Fibroblast of skin of left biceps (primary cell): ENCODE measurements at places on chromosomes 3 and 15.
A peak's percentile ranks its signal among the peaks of the same experiment; 100 is the strongest.

DNA sequence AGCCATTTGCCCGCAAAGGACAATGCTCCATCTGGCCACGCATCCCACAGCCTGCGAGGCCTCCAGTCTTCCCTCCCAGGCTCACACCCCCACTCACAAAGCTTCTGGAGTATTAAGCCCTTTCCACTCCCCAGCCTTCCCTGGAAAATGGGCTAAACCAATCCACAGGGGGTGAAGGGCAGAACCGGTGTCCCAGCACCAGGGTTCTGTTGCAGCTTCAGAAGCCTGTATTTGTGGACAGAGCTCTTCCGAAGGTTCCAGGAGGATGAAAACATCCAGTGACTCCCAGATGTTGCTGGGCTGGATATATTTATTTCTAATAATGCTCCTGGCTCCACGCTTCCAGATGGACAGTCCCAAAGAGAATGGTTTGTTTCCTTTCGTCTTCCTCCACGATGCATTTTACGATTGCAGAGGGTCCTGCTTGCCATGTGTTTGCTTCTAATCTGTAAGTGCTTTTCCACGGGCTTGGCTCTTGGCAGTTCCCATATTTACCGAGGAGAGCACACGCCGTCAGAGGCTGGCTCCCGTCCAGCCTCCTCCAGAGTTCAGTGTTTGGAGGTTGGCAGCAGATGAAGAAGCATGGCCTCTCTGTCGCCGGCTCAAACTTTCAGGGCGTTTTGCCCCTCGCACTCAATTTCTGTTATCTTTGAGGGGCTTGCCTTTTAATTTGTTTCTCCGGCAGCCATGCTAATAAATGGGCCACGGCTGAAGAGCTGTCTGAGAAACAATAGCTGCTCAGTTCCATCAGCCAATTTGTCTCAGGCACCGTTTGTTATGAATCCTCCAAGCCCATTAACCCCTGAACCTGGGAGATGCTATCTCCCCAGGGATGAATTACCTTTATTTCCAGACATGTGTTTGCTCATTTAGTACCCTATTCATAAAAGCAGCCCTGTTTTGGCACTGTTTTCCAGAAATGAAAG, 367.9 kb upstream of the PROK2 start:
- DNase-seq: peak; percentile 69

GRCh38 chr15:58748040-58748851, 1.3 kb downstream of the ADAM10 start:
- DNase-seq: no peak

DNA sequence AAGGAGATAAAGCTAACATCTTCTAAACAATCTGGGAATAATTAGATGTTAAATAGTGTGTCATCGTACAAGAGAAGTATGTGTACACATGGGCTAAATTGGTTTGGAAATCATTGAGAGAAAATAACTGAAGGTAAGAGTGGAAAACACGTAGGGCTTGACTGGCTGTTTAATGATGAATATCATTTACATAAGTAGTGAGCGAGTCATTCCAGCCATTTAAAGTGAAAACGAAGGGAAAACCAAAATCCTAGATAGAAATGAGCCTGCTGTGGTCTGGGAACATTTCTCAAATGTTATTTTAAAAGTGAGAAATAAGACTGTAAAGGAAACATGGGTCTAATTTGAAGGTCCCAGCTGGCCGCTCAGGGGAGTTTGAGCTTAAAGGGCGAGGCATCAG, 41.9 kb upstream of the KCNMB2 start:
- peak; percentile 51 for DNase-seq

DNA sequence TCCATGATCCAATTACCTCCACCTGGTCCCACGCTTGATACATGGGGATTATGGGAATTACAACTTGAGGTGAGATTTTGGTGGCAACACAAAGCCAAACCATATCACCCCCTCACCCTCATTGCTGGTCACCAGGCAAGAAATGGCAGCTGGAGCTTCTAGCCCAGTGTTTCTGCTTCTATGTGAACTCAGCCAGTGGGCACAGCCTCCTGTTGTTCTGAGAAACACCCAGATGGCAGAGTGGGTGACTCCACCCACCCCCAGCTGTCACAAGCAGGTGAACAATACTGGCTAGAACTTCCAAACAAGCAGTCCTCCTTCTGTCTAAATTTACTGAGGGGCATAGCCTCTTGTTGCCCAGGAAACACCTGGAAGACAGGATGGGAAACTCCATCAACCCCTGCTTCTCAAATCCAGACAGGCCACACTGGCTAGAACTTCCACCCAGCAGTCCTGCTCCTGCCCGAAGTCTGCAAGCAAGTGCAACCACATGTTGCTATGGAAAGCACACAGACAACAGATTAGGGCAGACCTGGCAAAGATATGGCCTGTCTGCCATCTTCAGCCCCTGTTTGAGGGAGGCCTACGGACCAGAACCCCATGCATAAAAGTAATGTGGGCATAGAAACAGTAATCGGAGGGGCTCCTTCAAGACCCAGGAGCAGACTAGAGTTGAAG, 114.1 kb downstream of the DTWD1 start:
- DNase-seq: no peak

- DNase-seq: no peak
Measured at GRCh38 chr3:99984139-99984538, 130.2 kb downstream of the FILIP1L start.

GRCh38 chr15:32652178-32652577, 10.7 kb downstream of the SCG5 start:
- DNase-seq: no peak

GRCh38 chr3:108669208-108669607, 79.7 kb downstream of the DZIP3 start:
- no peak for DNase-seq

- DNase-seq: no peak
Measured at GRCh38 chr15:90859234-90860131, 8.9 kb upstream of the FURIN start.

DNA sequence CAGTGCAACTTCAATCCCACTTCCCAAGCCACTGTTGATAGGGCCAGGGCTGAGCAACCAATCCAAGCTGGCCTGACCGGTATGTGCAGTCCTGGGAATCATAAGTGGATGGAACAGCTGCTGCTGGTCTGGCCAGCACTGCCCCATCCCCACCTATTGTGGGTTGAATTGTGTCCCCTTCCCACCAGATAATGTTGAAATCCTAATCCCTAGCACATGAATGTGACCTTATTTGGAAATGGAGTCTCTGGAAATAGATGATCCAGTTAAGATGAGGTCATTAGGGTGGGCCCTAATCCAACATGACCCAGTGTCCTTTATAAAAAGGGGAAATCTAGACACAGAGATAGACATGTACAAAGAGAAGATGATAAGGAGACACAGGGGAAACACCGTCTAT, 13.7 kb upstream of the PDIA5 start:
- DNase-seq: no peak
